ENCODE measurements at places on chromosomes 2 and 18.

DNA sequence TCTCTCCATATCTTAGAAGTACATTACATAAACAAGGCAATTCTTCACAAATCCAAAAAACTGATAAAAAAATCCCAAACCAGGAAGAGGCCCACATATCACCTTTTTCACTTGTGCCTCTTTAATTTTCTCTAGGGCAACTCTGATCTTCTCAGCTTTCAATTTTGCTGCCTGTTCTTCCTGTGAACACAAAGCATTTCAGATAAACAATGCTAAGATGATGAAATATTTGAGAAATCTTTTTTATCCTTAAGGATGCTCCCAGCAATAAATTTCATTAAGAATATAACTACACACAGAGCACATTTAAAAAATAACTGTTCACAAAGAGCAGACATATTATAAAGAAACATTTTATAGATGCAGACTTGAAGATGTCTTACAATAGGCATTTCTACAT is 73.4 kb downstream of the RAPH1 start:
- no peak for DNase-seq

DNA sequence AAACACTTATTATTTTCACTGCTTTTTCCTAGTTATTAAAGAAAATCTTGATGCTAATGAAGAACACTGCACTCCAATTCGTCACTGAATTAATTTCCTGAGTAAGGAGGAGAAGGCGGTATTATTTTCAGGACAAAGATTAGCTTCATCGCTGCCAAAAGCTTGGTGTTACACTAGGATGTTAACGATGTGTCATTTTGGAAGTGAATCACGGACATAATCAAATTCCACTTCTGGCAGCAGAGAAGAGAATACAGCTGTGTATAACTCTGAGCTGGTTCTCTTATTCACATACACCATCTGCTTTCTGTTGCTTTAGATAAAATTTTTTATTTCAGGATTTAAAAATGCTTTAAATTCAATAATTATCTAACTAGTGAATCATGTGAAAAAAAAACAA is 74.1 kb downstream of the SCG2 start:
- no peak for DNase-seq

DNA sequence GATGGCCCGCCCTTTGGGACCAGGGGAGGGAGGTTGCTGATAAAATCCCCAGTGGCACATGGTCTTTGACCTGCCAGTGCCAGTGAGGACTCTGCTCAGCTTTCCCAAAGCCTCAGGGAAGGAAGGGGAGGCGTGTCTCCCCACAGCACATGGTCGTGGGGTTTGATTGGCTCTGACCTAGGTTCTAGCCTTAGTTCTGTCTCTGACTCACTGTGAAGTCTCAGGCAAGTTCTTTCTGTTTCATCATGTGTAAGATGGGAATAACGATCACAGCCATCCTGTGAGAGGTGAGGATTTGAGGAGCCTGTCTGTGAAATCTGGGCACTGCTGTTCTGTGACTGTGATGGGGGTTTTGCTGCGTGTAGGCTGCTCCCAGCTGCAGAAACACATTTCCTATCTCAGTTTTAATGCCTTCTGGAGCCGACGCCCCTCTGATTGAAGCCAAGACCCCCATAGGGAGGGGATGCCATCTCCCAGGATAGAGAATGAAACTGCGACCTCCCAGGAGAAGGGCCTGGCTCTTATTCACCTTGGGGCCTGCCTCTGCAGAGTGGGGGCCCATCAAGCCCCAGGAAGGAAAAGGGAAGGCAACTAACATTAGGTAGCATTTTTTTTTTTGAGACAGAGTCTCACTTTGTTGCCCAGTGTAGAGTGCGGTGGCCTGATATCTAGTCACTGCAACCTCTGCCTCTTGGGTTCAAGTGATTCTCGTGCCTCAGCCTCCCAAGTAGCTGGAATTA is 84.0 kb downstream of the DDX1 start:
- no peak for DNase-seq

DNA sequence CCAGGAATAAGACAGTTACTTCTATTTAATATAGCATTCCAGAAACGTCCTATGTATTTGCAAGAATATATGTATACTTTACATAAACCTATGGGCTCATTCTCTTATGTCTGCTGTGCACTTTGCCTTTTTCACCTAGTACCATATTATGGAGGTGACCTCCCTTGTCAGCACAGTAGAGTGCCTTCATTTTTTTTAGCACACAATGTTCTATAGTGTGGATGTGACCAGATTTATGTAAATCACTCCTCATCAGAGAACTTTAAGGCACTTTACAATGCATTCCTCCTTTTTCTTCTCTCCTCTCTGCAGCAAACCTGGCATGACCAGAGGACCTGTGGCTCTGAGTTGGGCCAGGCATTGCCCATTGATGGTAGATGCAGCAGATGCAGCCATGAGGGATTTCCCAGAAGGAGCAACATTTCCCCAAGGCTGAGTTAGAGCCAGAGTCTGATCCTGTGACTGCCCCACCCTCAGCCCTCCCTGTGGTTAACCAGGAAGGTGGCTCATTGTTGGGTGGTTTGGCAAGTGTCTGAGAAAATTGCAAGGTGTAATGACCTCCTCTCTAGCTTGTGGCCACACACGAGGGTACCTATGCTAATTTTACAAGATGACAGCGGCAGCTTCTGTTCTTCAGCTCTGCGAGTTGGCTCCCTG is 76.5 kb upstream of the DLX2 start:
- DNase-seq, result no peak

DNA sequence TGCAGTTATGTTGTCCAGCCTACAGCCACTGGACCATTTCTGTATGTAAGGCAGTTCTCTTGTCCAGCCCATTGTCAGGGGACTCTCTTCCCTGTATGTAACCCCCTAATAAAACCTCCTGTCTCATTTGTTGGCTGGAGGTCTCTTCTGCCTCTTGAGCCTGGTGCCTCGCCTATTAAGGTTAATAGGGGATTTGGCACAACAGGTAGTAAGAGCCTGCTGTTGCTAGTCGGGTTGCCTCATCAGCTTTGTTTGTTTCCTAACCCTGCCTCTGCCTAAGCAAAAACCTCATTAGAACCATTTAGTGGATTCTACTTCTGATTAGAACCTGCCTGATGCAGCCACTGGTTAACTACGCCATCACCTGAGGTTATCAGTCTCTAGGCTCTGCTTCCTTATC is 62.2 kb upstream of the STPG4 start:
- no peak for DNase-seq

- no peak for DNase-seq
Measured at GRCh38 chr18:2547477-2548087, 23.7 kb downstream of the METTL4 start.

- DNase-seq, result no peak
Measured at GRCh38 chr18:2316751-2317696, 254.3 kb downstream of the METTL4 start.

DNA sequence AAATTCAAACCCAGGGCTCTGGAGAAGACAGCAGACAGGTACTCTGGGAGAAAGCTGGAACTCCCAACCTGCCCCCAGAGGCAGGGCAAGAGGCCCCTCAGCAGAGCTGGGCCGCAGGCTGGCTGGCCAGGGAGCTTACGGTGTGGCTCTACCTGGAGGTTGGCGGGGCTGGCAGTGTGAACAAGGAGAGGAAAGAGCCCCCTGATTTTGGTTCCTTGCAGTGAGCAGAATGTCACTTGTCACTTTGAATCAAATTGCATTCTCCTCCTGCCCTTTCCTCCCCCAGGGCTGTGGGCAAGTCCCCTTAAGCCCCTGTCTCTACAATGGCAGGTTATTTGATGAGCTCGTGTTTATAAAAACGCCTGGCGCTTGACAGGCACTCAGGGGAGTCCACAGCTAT is 32.6 kb downstream of the MYO7B start:
- peak; percentile 49 for DNase-seq

DNA sequence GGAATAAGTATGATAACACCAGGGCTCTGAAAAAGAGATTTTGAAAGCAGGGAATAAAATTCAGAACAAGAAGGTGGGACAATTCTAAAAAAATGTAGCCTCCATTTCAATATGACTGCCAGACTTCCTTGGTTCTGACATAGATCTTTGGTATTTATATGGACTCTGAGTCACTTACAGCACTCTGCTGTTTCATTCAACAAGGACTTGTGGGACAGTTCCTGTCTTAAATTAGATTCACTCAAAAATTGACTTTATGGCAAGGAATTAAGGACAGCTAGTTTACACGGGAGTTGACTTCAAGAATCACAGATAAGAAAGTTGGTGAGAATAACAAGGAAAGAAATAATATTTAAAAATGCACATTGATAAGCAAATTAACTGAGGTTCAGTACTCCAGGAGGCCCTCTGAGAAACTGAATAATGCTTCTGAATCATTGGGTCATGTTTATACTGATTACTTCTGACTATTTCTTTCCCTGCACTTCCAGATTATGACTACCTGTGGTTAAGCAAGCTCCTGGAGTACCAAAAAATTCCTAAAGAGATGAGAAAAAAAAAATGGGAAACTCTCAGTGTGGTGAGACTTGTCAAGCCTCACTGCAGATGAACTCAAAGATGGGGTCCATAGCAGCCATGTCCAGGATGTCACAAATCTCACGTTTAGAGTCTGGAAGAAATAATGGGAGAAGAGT is 828.3 kb upstream of the PIK3C3 start:
- no peak for DNase-seq

DNA sequence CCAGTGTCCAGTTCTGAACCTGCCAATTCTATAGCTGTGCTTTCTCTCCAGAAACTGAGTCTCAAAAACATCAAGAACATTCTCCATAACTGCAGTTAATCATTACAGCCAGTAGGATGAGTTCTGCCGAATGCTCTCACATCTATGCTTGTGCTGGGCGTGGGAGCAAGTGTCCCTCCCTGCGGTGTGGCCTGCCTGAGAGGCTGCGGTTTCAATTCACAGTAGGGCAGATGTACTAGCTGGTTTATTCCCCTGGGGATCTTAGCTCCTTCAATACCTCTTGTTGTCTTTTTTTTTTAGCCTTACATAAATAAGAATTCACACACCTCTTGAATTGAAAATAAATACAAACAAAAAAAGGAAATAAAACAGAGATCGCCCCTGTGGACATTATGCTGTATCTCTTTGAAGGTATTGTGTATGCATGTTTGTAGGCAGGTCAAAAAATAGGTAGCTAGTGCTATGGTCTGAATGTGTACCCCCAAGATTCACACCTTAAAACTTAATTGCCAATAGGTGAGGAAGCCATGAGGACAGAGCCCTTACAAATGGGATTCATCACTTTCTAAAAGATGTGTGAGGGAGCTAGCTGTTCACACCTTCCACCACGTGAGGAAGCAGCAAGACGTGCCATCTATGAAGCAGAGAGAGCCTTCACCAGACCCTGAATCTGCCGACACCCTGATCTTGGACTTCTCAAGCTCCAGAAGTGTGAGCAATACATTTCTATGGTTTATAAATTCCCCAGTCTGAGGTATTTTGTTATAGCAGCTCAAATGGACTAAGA is 74.3 kb downstream of the BCL2L11 start:
- peak; percentile 55 for DNase-seq

DNA sequence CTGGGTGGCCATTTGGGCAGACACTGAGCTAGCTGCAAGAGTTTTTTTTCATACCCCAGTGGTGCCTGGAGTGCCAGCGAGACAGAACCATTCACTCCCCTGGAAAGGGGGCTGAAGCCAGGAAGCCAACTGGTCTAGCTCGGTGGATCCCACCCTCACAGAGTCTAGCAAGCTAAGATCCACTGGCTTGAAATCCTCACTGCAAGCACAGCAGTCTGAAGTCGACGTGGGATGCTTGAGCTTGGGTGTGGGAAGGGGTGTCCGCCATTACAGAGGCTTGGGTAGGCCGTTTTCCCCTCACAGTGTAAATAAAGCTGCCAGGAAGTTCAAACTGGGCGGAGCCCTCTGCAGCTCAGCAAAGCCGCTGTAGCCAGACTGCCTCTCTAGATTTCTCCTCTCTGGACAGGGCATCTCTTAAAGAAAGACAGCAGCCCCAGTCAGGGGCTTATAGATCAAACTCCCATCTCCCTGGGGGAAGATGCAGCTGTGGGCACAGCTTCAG is 69.6 kb upstream of the WDSUB1 start:
- DNase-seq, result no peak

GRCh38 chr2:82234283-82234874 is 1929.8 kb upstream of the LRRTM1 start:
- DNase-seq, result peak; percentile 37

DNA sequence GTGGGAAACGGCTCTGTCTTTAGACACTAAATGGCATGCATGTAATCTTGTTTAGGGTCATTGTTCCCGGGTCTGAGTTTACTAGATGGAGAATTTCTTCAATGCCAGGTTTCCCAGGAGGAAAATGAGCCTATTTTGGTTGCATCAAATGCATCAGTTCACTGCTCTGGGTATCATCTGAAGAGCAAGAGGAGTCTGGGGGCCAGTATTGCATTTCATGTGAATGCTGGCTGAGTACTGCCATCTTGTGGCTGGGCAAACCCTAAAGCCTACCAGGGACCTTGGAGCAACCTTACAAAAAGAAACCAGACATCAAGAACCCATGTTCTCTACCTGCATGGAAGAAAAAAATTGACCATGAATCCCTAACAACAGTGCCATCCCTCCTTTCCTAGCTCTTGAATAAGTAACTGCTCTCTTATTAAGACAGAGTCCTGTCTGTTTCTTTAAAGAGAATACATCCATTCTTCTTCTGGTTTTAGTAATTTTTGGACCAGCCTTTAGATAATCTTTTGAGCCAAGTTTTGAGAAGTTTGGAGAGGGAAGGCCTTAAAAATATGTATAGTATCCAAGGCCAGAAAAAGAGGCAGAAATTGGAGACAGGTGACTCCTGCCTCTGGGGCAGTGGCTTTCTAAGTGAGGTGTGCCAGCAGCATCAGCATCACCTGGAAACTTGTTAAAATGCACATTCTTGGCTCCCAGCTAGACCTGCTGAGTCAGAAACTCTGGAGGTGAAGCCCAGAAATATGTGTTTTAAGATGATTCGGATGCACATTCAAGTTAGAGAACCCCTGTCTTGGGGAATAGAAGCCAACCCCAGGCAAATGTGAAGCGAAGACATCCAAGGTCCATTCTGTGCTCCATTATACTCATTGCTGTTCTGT is 261.0 kb upstream of the CXCR4 start:
- peak; percentile 90 for DNase-seq

- DNase-seq, result no peak
Measured at GRCh38 chr2:194709840-194710239, 947.2 kb upstream of the SLC39A10 start.

GRCh38 chr18:79543861-79544385 is 135.7 kb upstream of the CTDP1 start:
- DNase-seq, result peak; percentile 37

- DNase-seq, result no peak
Measured at GRCh38 chr2:86592547-86593230, 29.4 kb upstream of the CHMP3 start.

DNA sequence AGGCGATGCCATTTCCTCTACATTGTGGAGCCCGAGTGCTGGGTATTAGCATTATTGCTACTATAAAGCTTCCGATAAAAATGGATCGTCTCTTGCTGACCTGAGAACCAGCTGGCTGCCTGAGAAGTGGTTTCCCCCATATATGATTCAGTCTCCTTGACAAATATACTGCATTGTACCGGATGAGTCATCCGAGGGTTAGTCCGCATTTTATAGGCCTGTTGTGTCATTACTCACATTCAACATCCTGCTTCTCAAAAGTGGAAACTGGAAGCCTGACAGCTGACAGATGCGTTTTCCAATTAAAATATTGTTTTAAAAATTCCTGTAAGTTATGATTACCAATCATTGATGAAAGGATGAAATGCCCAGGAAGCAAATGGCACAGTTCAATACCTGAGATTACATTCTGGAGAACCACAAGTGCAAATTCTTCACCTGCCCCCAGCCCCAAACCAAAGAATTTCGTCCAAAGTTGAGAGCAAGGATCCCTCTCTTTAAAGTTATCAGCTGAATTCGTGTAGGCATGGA is 65.7 kb downstream of the SPRED2 start:
- DNase-seq, result no peak
